ENCODE measurements at places on chromosomes 12 and 14.

- DNase-seq, result no peak
- H3K36me3 ChIP-seq, result no peaks in the 10 kb centered on the region
- peaks cover 85% of the 10 kb centered on the region for H3K4me1 ChIP-seq
Measured at GRCh38 chr14:97995038-97995437, 1197.9 kb downstream of the VRK1 start.

DNA sequence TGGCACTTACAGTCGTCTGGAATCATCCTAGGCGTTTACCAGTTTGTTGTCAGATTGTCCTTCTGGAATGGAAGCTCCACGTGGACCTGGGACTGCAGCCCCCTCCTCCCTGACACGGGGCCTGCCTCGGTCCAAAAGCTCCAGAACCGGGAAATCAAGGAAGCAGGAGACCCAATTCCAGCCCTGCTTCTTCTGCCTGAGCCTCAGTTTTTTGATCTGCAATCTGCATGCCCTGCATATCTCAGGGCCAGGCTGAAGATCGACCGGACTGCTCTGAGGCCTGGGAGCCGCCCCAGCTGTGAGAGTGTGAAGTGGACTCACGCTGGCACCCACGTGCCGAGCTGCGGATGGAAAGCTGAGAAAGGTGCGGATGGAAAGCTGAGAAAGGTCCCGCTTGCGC is 98.6 kb downstream of the SETD3 start:
- H3K27me3 ChIP-seq, result peaks cover 23% of the 10 kb centered on the region
- H3K4me3 ChIP-seq, result no peak overlapping the region
- H3K27ac ChIP-seq, result no peak overlapping the region
- H3K36me3 ChIP-seq, result no peaks in the 10 kb centered on the region
- H3K4me1 ChIP-seq, result peaks cover 17% of the 10 kb centered on the region

DNA sequence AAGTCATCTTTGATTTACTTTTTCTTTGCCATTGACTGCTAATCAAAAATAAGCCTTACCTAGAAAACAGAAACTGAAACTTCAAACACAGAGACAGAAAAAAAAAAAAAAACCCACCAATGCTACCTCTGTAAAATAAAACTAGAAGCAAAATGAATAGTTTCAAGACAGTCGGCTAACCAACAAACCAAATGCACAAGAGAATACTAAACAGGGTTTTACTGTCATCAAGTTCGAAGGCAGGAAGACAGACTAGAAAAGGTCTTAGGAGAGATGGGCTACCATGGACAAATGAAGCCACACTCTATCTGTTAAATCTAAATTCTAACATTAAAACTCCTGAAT is 59.5 kb downstream of the SEL1L start:
- peak overlapping the region; percentile 82 for H3K4me3 ChIP-seq
- H3K27ac ChIP-seq, result peak overlapping the region; percentile 87
- no peaks in the 10 kb centered on the region for H3K27me3 ChIP-seq
- peak; percentile 23 for DNase-seq
- no peaks in the 10 kb centered on the region for H3K36me3 ChIP-seq
- H3K4me1 ChIP-seq, result peaks cover 7% of the 10 kb centered on the region

DNA sequence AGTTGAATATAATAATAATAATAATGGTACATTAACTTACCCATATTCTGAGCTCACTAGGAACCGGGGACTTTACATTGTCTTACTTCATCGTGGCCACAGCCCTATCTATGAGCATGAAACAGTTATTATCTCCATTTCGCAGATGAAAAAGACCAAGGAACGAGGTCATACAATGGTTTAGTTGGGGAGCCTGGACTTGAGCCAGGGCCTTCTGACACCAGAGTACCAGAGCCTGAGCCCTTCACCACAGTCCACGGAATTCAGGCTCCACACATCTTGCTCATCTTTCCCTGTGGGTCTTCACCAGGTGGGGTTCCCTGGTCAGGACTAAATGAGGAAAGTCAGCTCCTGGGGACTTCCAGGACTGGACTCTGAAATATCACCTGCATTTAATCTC is 31.3 kb upstream of the CMKLR1 start:
- H3K36me3 ChIP-seq, result no peaks in the 10 kb centered on the region
- no peak overlapping the region for H3K27ac ChIP-seq
- DNase-seq, result no peak
- no peaks in the 10 kb centered on the region for H3K4me1 ChIP-seq
- no peak overlapping the region for H3K4me3 ChIP-seq

DNA sequence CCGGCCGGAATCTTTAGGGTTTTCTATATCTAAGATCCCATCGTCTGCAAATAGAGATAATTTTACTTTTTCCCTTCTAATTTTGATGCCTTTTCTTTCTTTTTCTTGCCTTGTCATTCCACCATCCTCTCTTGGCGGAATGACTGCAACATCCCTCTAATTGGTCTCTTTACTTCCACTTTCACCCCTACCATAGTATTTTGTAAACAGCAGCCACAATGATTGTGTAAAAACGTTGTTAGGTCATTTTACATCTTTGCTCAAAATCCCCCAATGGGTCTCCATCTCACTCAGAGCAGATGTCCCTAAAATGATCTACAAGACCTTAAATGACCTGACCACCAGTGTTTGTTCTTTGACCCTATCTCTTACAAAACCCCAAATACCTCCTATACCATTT is 80.0 kb upstream of the STAC3 start:
- no peak for DNase-seq
- H3K27ac ChIP-seq, result no peak overlapping the region
- H3K36me3 ChIP-seq, result peaks cover 49% of the 10 kb centered on the region

- no peaks in the 10 kb centered on the region for H3K36me3 ChIP-seq
- no peak overlapping the region for H3K4me3 ChIP-seq
- H3K27ac ChIP-seq, result no peak overlapping the region
- DNase-seq, result no peak
- H3K27me3 ChIP-seq, result peaks cover 15% of the 10 kb centered on the region
Measured at GRCh38 chr12:105461944-105462762, 131.7 kb downstream of the C12orf75 start.

DNA sequence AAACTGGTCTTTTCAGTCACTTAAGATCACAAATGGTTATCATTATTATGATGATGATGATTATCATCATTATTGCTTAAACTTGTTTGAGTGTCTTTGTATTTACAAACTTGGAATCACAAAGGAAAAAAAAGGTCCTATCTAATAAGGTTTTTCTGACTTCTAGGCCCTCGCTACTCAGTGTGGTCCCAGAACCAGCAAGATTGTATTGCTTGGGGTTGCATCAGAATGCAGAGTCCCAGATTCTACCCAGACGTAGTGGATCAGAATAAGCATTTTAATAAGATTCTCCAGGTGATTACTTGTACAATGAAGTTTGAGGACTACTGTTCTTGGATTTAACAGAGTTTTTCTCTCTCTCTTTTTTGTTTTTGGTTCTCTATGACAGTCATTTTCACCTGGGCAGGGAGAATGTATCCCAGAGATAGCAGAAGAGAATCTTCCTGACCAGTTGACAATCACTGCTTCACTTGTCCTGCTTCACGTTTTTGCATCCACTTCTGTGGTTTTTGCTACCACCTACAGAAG is 29.3 kb upstream of the PPP1R12A start:
- H3K27ac ChIP-seq, result no peak overlapping the region
- no peak for DNase-seq
- H3K4me1 ChIP-seq, result no peaks in the 10 kb centered on the region
- no peak overlapping the region for H3K4me3 ChIP-seq
- H3K36me3 ChIP-seq, result no peaks in the 10 kb centered on the region

DNA sequence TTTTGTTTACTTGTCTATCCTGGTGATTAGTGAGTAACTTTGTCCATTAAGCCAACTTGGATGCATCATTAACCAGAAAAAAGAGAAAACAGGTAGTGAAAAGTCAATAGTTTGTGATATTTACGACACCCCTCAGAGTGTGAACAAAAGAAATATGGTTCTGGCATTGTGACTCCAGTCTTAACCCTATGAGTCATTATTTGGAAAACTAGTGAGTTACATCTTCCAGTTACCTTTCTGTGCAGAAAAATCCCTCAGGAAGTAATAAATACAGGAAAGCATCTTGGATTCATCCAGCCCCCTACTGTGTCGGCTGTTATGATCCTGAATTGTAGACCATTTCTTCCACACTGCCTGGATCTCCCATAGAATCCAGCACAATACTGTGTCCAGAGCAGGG is 379.1 kb downstream of the GALC start:
- H3K27ac ChIP-seq, result no peak overlapping the region
- H3K4me1 ChIP-seq, result no peaks in the 10 kb centered on the region
- H3K4me3 ChIP-seq, result no peak overlapping the region
- H3K36me3 ChIP-seq, result no peaks in the 10 kb centered on the region
- peaks cover 2% of the 10 kb centered on the region for H3K27me3 ChIP-seq
- DNase-seq, result no peak

GRCh38 chr12:64792128-64792527 is 32.3 kb upstream of the TBC1D30 start:
- no peaks in the 10 kb centered on the region for H3K36me3 ChIP-seq
- H3K4me1 ChIP-seq, result no peaks in the 10 kb centered on the region
- DNase-seq, result no peak
- H3K27me3 ChIP-seq, result no peaks in the 10 kb centered on the region
- H3K4me3 ChIP-seq, result no peak overlapping the region

GRCh38 chr12:14481201-14481600 is 86.5 kb downstream of the PLBD1 start:
- H3K27ac ChIP-seq, result no peak overlapping the region
- DNase-seq, result no peak
- H3K4me3 ChIP-seq, result no peak overlapping the region
- no peaks in the 10 kb centered on the region for H3K27me3 ChIP-seq
- peaks cover 7% of the 10 kb centered on the region for H3K36me3 ChIP-seq
- H3K4me1 ChIP-seq, result no peaks in the 10 kb centered on the region

GRCh38 chr14:86799244-86799647 is 1193.7 kb downstream of the GALC start:
- no peak overlapping the region for H3K4me3 ChIP-seq
- no peaks in the 10 kb centered on the region for H3K4me1 ChIP-seq
- H3K27ac ChIP-seq, result no peak overlapping the region
- H3K27me3 ChIP-seq, result peaks cover 3% of the 10 kb centered on the region

DNA sequence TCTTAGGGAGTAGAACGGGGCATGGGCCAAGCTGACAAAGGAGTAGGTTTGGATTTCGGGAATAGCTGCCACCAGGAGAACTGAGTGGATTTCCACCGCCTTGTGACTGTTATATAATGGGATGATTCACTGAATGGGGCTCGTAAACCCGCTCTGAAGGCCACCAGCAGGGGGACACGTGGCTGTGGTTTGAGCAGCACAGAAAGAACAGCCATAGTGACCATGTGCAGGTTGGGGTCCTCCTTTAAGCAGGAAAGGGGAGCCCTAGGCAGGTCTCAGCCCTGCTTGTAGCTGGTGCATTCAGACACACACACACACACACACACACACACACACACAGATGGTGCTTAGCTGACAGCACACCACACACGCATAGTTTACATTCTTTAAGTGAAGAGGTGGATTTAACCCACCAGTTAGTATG is 8.6 kb upstream of the ASB2 start:
- H3K27me3 ChIP-seq, result no peaks in the 10 kb centered on the region
- no peak for DNase-seq
- no peak overlapping the region for H3K4me3 ChIP-seq

DNA sequence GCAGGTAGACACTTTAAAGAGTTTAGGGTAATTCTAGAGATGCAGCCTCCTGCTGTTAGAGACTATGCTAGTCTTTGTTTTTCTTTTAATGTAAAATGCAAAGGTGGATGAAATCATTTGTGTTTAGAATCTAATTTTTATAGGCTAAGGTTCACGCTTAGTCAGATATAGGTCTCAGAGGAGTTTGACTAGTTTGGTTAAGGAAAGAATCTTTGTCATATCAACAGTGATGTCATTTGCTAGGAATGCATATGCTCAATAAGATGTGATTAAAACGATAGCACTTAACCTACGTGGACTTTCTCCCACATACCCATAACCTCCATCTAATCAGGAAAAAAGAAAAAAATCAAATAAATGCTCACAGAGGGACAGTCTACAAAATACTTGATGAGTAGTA is 859.3 kb upstream of the ATXN7L3B start:
- no peak for DNase-seq
- no peak overlapping the region for H3K27ac ChIP-seq
- no peaks in the 10 kb centered on the region for H3K27me3 ChIP-seq
- H3K36me3 ChIP-seq, result no peaks in the 10 kb centered on the region

- H3K36me3 ChIP-seq, result no peaks in the 10 kb centered on the region
- no peak overlapping the region for H3K27ac ChIP-seq
- H3K4me3 ChIP-seq, result no peak overlapping the region
- no peaks in the 10 kb centered on the region for H3K27me3 ChIP-seq
Measured at GRCh38 chr14:72742118-72742837, 151.6 kb downstream of the DPF3 start.

DNA sequence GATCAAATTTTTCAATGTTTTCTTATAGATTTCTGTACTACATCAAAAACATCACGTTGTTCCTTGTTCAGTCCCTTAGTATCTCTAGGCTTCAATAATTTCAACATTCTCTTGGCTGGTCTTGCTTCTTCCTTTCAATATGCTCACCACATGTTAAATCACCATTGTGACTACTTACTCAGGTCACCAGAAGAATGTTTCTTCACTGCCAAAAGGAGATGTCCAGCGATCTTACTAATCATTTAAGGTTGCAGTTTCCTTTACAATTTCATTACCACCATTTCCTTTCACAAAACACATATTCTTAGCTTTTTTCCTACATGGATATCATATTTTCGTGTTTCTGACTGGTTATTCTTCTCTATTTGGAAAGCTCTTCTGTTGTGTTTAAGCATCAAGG is 363.8 kb downstream of the NAV3 start:
- H3K36me3 ChIP-seq, result no peaks in the 10 kb centered on the region
- no peak overlapping the region for H3K27ac ChIP-seq
- H3K27me3 ChIP-seq, result no peaks in the 10 kb centered on the region
- no peak overlapping the region for H3K4me3 ChIP-seq
- no peaks in the 10 kb centered on the region for H3K4me1 ChIP-seq

DNA sequence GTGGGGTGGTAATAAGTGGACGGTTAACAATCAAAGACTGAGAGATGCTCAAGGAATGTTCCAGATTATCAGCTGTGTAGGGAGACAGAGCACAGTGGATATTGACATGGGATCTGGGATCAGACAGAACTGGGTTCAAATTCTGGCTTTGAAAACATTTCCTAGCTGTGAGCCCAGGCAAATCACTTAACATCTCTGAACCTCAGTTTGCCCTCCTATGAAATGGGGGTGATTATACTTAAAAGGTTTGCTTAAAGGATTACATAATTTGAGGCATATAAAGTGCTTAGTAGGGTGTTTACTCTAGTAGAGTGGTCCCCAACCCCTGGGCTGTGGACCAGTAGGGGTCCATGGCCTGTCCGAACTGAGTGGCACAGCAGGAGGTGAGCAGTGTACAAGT is 260.0 kb upstream of the CRY1 start:
- no peaks in the 10 kb centered on the region for H3K27me3 ChIP-seq
- peaks cover 76% of the 10 kb centered on the region for H3K4me1 ChIP-seq
- peak overlapping the region; percentile 4 for H3K4me3 ChIP-seq
- H3K36me3 ChIP-seq, result peaks cover 3% of the 10 kb centered on the region

DNA sequence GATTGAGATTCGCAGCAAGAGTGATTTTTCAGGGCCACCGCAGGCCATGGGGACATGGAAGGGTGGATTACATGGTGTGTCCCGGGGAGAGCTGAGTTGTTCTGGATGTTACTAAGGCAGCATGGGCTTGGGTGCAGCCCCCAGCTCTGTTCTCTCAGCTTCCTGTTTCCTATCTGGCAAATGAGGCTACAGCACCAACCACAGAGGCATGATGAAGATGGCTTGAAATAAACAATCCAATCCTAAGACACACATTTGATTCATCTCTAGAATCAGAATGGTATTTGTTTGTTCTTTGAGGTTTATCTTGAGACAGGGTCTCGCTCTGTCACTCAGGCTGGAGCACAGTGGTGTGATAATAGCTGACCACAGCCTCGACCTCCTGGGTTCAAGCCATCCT is 21.6 kb downstream of the GLTP start:
- peaks cover 13% of the 10 kb centered on the region for H3K4me1 ChIP-seq
- H3K36me3 ChIP-seq, result peaks cover 3% of the 10 kb centered on the region
- H3K27me3 ChIP-seq, result no peaks in the 10 kb centered on the region
- no peak overlapping the region for H3K4me3 ChIP-seq

- H3K4me3 ChIP-seq, result no peak overlapping the region
- no peaks in the 10 kb centered on the region for H3K36me3 ChIP-seq
- H3K4me1 ChIP-seq, result no peaks in the 10 kb centered on the region
- no peak overlapping the region for H3K27ac ChIP-seq
Measured at GRCh38 chr14:56027916-56028712, 90.1 kb upstream of the PELI2 start.
